Ammon's horn (tissue), 1 donor: ENCODE measurements at places on chromosomes 1 and 21.

DNA sequence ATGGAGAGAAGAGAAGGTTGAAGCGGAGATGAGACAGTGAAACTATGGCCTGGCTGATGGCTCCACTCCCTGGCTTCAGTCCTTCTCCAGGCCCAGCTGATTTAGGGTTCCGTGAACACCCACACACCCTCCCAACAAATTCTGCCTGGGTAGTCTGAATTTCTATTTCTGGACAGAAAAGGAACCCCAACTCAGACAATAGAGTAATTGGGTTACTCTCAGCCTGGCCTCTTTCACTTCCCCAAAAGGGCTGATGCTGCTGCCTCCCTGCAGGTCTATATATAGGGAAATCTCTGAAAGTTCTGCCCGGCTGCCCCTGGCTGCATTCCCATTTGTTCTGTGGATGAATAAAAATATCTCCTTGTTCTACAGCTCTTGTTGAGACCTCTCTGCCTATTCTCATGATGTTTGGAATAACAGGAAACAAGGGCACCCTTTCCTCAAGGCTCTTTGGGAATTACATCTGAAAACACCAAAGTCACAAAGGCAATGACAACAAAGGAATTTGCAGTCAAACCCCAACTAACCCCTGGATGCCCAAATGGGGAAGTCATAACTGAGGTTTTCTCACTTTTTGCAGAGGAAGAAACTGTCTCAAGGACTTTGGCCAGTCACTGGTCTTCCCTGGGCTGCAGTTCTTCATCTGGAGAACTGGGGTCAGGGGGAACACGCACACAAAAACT is 11.4 kb upstream of the ZSCAN20 start:
- DNase-seq: peak; percentile 75

DNA sequence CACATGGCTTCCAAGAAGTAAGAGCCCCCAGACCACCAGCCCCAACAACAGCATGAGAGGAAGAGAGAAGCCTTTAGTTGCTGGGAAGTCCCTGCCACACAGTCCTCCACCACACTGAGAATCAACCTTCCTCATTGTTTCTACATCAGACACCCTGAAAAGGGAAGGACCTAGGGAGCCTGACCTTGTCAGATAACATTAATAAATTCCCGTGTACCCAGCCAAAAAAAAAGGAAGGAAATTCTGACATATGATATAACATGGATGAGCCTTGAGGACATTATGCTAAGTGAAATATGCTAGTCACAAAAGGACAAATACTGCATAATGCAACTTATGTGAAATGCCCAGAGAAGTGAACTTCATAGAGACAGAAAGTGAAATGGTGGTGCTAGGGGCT is 65.6 kb upstream of the ARHGAP29 start:
- no peak for DNase-seq

DNA sequence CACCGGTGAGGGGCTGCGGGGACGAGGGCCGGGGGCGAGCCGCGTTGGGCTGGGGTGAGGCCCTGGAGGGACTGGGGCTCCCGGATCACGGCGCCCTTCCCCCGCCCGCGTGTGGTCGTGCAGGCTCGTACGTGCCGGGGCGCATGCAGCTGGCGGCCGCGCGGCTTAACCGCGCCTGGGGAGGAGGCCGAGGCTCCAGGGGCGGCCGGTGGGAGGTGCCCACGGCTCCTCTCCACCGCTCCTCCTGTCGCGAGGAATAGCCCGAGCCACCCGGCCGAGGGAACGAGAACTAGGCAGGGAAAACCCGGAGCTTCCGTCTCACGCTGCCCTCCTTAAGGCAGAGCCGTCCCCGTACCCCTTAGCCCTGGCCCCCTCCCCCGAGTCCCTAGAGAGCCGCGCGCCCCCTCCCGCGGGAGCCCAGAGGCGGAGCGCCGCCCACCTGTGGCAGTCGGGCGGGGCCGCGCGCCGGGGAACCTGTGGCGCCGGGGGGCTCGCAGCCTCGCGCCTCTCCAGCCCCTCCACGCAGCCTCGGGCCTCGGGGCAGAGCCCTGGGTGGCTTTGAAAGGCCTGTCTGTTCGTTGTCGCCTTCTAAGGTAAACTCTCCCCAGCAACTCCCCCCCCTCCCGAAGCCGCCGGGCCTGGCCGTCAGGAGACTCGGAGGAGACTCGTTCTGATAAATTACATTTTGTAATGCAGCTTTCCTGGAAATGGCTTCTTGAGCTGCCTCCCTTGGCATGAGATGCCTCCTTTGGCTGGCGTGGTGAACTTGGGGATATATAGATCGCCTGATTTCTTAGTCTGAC is 746 bp downstream of the AK4 start:
- peak; percentile 21 for DNase-seq

- DNase-seq: peak; percentile 27
These were observed 39.8 kb downstream of the TGFBR3 start for GRCh38 chr1:91846007-91846638.

DNA sequence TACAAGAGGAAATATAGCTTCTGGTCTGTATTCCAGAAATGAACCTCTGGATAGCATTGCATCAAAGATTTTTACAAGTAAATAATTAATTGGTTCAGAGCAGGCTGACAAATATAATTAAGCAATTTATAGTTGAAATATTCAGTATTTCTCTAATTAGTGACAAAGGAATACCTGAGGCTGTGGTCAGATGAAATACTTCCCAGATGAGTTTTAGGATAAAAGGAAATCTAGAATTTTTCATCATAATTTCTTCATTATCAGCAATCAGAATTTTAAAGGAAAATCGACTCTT is 112.8 kb downstream of the NEK7 start:
- DNase-seq: no peak
